ENCODE measurements at places on chromosomes 7 and 10.

GRCh38 chr10:68235111-68235510 lies 3.2 kb upstream of the ATOH7 start:
- DNase-seq: no peak

DNA sequence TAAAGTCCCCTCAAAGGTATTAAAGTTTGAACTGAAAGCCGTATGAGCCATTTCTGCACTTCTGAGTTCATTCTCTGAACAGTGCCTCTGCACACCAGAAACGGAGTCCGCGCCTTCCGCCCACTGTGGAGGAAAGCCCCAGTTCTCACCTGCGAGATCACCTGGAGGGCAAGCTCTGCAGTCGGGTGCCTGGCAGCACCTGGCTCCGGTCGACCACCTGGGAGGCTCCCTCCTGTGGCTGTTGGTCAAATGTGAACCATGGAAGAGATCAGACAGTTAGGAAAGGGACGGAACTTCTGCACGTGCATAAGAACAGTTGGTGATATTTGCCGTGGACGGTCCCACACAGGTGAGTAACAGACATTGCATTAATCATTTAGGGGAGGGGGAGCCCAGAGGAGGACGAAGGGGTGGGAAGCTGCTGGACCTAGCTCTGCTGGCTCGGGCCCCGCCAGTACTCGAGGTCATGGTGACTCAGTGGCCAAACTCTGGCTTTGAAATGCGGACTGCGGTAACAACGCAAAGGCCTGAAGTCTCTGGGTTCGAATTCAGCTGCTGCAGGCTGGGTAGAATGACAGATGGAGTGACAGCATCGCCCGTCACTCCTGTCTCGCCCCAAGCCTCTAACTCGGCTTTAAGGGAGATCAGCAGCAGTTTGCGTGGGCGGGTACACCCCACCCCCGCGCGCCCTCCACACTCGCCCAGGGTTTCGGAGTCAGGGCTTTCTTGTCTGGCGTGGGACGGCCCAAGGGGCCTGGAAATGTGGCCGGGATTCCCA lies 1.7 kb upstream of the DPYSL4 start:
- DNase-seq: no peak

DNA sequence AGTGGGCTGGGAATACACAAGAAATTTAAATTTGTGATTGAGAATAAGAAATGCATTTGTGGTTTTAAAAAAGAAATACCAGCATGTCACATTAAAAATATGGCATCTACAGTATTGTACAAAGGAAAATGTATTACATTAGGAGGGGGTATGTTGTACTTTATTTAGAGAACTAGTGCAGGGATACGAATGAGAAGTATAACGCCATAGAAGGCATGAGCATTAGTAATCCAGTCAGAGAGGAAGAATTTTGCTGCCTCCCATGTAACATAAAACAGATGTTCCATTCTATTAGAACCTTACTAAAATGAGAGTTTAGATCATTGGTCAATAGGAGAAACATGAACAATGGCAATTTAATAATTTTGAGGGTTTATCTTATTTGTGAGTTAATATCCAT lies 182.2 kb downstream of the ADK start:
- no peak for DNase-seq

- no peak for DNase-seq
Observed at GRCh38 chr10:70106958-70107791, 25.4 kb downstream of the AIFM2 start.

- peak; percentile 14 for DNase-seq
Observed at GRCh38 chr10:97498841-97499560, at the start of gene UBTD1. UBTD1 (plus strand) TSS chr10:97498924; CDS start chr10:97499204, 280 bp downstream.

- DNase-seq: peak; percentile 95
Observed at GRCh38 chr7:106660862-106661720, at the start of gene CCDC71L. CCDC71L (minus strand) TSS chr7:106661158; CDS start chr7:106660896, 262 bp downstream.

- peak; percentile 38 for DNase-seq
Observed at GRCh38 chr10:16891375-16892313, 74.4 kb upstream of the RSU1 start.

GRCh38 chr7:26480156-26480555 lies 188.5 kb downstream of the SNX10 start:
- no peak for DNase-seq

- no peak for DNase-seq
Observed at GRCh38 chr7:42236976-42237810, at the start of gene GLI3. GLI3 (minus strand) TSS chr7:42237209; CDS start chr7:42223253, 13,956 bp downstream.

- DNase-seq: no peak
Observed at GRCh38 chr10:49653273-49653929, 26.1 kb upstream of the C10orf53 start.

GRCh38 chr7:101720324-101720723 lies 91.2 kb upstream of the MYL10 start:
- no peak for DNase-seq

DNA sequence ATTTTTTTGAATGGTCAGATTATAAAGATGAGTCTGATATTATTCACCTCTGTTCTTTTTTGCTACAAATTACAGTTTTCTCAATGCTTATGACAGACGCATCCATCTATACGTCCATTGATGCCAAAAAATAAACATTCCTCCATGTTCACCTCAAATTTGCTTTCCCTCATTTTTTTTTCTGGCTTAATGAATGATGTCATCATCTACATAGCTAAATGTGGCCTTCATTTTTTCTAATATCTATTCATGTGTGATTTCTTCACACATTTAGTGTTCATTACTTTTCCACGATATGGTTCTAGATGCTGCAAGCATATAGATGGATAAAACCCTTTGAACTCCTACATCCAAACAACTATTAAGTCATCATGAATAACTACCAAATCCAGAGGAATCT lies 163.1 kb downstream of the MAGI2 start:
- no peak for DNase-seq

GRCh38 chr10:93916257-93917063 lies 22.7 kb downstream of the SLC35G1 start:
- no peak for DNase-seq

GRCh38 chr7:128963327-128963757 lies 25.6 kb downstream of the IRF5 start:
- no peak for DNase-seq

DNA sequence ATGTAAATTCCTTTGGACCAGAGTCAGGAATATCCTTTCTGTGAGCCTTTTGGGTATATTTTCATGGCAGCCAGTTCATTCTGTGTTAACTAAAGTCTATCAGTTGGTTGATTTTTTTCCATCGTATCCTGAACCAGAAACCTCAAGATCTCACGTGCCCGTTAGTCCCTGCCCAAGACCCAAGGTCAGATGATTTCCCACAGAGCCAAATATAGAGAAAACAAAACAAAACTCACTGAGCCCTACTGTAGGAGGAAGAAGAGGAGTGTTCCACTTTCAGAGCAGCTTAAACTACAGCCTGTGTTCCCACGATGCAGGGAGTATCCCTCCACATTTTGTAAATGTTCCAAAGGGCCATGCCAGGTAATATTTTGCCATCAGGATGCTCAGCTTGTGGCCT lies 96.0 kb upstream of the ADO start:
- DNase-seq: no peak

DNA sequence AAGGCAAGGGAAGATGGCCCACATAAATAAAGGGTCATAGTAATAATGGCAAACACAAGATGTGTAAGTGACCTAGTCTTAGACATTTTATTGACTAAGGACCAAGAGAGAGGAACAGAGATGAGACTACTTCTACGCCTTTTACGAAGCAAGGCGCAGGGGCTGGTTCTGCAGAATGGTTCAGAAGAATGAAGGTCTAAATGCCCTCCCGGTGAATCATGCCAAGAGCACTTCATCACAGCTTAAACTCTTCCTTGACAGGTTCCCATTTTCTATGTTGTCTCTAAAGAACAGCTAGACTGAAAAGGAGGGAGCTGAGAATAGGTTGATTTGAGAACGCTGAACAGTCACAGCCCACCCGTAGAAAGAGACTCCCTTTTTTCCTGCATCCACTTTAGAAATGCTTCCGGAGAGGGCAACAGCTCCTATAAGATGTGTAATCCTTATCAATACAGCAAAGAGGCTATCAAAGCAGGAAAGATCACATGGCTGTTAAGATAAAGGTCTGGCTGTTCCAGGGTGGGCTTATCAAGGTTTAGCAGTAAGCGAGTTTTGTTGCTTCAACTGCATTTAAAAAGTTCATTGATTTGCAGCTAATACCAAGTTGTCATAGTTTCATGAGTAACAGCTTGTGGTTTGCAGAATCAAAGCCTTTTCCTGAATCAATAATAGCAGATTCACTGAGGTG lies 93.4 kb upstream of the AUTS2 start:
- no peak for DNase-seq

DNA sequence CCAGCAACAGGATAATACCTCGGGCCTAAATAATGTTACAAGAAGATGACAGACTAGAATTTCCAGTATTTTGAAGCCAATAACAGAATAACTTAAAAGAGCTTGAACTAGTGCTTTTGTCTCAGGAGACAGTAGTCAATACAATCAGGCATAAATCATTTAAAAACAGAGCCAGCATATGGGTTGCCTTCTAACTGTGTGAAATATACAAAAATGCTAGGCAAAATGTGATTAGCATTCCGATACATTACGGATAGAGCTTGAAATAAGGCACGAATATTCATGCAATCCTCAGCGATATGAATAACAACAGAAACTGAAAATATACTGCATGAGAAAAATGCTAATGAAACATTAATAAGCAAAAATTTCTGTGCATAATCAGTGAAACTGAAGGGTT lies 18.3 kb upstream of the PRKAR2B start:
- no peak for DNase-seq

DNA sequence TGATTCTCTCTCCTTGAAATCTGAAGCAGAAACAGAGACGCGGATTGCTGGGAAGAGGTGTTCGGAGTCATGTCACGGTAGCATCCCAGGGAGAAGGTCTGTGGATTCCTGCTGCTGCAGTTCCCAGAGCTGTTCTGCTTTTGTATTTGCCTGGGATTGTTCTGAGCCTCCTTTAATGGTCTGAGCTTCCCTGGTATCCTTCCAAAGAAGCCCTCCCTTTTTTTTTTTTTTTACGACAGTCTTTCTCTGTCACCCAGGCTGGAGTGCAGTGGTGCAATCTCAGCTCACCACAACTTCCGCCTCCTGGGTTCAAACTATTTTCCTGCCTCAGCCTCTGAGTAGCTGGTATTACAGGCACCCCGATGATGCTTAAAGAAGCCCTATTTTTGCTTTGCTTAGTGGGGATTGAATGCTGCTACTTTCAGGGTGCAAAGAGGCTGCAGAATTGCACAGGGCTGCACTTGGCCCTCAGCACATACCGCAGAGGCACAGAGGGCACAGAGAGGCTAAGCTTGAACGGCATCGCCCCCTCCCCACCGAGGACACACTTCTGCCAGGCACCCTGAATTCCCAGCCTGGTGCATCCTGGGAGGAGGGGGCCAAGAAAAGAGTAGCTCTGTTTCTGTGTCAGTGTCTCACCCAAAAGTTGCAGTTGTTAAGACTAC lies 208.6 kb upstream of the GALNT17 start:
- no peak for DNase-seq

- DNase-seq: no peak
Observed at GRCh38 chr10:121772406-121772805, 155.4 kb downstream of the ATE1 start.

- DNase-seq: no peak
Observed at GRCh38 chr10:79440281-79440680, 5.1 kb downstream of the ZCCHC24 start.

DNA sequence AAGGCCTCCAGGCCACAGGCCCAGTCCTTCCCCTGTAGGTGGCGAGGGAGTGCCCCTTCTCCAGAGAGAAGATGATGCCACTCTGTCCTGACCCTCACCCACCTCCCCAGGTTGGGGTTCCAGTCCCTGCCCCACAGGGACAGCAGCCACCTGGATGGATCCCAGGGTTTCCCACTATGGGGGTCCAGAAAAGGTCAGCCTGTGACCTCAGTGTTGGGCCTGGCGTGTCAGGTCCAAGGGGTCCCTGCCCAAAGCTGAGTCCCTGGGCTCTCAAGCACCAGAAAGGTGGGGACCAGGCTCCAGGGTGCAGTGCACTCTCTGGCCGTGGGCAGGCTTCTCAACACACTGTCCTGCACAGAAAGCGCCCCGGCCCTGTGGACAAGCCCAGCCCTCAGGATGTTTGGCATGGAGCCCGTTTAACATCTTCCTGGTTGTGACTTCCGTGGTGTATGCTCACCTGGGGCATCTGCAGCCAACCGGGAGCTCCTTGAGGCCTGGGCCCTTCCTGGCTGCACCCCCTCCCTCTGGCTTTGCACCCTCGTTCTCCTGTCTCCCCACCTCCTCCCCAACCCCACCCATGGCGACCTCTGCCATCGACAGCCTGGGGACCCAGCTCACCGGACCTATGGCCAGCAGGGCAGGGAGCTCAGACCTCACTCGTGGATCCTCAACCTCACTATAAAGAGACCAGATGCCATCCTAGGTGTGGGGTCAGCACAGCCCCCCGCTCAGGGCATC lies 58.3 kb upstream of the PPP2R2D start:
- DNase-seq: no peak

DNA sequence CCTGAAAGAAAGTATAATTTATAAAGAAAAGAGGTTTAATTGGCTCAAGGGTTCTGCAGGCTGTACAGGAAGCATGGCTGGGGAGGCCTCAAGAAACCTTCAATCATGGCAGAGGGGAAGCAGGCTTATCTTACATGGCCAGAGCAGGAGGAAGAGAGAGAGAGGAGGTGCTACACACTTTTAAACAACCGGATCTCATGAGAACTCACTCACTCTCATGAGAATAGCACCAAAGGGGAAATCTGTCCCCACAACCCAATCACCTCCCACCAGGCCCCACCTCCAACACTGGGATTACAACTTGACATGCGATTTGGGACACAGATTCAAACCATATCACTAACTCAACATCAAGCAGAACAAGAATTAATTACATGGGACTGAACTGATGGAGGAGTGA lies 6.9 kb upstream of the ZNF485 start:
- no peak for DNase-seq

GRCh38 chr10:121654021-121654545 lies 55.8 kb upstream of the FGFR2 start:
- DNase-seq: no peak

DNA sequence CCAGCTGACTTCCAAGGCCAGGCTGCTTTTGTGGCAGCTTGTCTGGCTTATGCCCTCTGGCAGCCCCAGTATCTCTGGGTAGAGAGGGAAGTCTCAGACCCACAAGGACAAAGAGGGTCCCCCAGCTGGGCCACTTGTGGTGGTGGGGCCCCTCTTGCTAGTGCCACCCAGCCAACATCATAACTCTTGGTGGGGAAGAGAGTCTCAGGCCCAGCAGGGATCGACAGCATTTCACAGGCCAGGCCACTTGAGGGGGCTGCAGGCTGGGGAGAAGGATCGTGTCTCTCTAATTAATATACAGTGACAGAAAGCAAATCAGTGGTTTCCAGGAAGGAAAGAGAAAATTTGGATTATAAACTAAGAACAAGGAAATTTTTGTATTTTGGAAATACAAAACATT lies 76.0 kb downstream of the TYW1B start:
- DNase-seq: no peak

DNA sequence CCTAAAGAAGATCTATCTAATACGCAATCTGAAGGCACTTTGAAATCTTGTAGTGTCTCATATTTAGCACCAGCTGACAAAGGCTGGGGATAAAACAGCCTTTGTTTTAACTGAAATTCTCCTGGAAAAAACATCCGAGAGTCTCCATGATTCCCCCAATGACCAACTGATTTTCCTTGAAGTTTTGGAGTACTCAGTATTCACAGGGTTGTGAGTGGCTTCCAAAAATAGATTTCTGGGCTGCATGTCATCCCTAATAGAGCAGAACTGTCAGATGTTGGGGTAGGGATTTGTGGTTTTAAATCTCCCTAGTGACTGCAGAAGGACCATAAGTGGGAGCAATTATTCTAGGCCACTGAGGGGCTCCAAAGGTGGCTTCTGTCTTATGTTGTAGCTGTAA lies 206.4 kb downstream of the TAX1BP1 start:
- DNase-seq: no peak

- no peak for DNase-seq
Observed at GRCh38 chr7:112571852-112572607, 91.2 kb downstream of the LSMEM1 start.
